Glomerular endothelial cell (primary cell): ENCODE measurements at places on chromosomes 16 and 17.

- DNase-seq = no peak
Observed at GRCh38 chr17:51065466-51065865, 55.2 kb downstream of the SPAG9 start.

GRCh38 chr17:81558941-81559806 lies 7.0 kb upstream of the FAAP100 start:
- DNase-seq = no peak

- no peak for DNase-seq
Observed at GRCh38 chr17:78253946-78254672, 22.7 kb downstream of the TMEM235 start.

DNA sequence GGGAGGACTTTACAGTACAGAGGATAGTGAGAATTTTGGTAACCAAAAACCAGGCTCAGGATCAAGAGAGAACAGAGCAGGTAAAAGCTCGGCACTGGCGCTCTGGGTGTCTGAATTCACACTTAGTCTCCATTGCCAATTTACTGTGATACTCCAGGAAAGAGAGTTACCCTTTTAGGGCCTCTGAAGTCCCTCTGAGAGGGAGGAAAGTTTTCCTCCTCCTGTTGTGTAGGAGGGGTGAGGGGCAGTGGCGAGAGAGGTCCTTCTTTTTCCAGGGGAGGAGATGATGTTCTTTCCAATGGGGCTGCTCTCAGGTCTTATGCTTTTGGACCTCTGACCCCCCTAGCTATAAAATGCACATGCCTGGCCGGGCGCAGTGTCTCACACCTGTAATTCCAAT lies 5.4 kb upstream of the TNS4 start:
- DNase-seq = no peak

- no peak for DNase-seq
Observed at GRCh38 chr17:82685291-82685690, 13.2 kb downstream of the RAB40B start.

DNA sequence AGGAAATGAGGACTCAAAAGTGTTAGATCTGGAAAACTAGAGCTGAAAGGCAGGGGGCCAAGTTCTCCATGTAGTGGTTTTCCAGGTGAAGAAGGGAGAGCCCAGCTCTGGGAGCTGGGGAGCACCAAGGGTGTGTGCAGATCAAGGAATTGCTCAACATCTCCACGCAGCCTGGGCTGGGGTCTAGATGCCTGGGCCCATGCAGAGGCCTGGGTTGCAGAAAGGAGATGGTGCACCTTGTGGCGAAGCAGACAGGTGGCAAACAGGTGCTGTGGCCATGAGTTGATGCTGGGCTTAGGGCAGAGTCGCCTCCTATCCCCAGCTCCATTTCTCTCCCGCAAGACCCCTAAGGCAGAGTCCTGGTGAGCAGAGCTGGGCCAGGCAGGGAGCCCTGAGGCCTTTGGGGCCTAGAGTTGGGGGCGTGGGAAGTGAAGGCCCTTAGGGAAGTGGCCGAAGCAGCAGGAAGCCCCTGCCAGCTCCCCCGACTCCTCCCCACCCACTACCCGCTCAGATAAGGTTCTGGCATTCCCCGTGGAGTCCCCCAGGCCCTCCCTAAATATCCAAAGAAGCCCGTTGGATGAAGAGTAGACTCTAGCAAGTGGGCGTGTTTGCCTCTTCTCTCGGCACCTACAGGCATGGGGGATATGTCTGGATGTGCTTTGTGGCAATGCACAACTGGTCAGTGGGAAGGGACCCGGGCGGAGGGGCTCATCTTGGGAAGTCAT lies 777 bp downstream of the FOXN1 start:
- DNase-seq = no peak

- no peak for DNase-seq
Observed at GRCh38 chr16:35713762-35714650, 2254.6 kb downstream of the TP53TG3F start.
